Foreskin fibroblast (primary cell): ENCODE measurements at places on chromosomes 6 and 20.

DNA sequence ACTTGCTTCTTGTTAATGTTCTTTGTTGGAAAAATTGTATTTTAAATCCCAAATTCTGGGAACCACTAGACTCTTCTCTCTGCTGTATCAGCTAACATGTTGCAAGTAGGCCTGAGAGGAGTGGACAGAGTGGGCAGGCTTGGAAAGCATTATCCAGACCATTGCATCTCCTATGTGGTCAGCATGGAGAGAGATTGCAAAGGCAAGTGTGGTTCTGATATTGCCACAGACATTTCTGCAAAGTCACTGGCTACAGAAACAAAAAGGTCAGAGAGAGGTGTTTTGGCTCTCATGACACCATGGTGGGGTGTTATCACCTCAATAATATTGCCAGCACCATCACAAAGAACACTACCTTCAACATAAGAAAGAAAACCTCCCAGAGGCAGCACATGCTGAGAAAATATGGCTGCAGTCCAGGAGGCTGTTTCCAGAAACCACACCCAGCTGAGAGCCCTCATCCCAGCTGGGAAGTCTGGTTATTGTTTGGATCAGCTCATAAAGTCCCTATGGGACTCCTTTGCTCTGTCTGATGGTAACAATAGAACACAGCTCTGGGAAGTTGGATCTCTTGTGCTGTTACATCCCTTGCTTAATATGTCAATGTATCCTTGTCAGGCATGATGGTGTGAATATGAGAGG, 78.2 kb upstream of the TBX18 start:
- DNase-seq = peak; percentile 86

DNA sequence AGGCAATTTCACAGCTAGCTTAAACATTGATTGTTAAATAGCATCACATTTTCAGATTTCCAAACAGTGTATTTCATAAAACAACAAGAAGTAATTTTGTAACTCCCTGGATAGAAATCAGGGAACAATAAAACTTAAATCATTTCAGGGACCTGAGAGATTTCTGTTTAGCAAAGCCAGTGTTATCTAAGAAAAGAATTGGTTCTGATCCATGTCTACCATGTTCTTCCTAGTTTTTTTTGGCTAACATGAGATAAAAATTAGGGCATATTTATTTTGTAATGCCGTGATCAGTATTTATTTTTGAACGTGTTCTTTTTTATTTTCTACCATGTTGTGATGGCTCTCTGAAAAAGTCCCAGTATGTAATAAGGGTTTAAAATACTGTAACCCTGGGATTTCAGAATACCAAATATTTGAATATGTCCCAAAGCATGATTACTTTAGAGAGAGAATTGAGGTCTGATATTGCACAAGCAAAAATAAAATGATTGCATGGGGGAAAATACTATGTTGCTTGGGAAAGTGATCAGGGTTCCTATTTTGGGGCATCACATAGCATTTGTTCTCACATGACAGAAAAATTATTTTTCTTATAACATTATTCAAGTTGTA, 188.7 kb upstream of the CEP162 start:
- no peak for DNase-seq

GRCh38 chr6:28343898-28344677, 5.7 kb upstream of the ZKSCAN3 start:
- DNase-seq = no peak

GRCh38 chr6:84052204-84052882, 18.8 kb downstream of the MRAP2 start:
- DNase-seq = peak; percentile 61

DNA sequence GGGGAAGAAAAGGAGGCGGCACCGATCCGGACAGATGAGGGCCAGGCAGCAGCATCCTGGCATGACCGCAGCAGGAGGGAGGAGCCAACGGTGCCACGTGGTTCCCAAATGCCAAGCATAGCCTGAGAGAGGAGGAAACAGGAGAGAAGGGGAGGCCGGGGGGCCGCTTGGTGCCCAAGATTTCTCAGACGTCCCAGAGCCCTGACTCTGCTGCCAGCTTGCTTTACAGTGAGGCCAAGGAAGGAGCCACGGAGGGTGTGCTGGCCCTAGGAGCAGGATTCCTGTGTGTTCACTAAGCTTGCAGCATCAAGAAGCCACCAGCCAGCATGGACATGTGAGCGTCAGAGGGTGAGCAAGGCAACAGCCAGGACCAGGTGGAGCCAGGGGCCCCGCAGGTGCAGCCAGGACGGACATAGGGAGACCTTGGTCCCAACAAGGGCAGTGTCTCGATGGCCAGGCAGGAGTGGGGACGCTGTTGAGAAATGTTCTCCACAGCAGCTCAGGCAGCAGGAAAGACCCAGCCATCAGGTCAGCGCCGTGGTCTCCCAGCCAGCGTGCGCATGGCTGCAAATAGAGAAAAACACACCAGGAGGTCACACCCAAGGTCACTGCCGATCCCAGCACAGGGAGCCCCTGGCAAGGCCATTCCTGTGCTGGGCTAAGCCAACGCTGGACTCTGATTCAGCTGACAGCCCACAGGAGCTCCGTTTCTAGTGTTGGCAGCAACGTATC, 143.7 kb downstream of the DLL1 start:
- DNase-seq = no peak

- DNase-seq = peak; percentile 4
Observed at GRCh38 chr20:59835057-59835447, 98.4 kb downstream of the SYCP2 start.

- no peak for DNase-seq
Observed at GRCh38 chr20:64001607-64002011, 20.7 kb downstream of the PRPF6 start.

GRCh38 chr20:48897305-48898010, 24.1 kb upstream of the ARFGEF2 start:
- peak; percentile 80 for DNase-seq

GRCh38 chr20:462199-462991, at the start of gene TBC1D20:
Gene TBC1D20 (minus strand): TSS chr20:462533. CDS start chr20:462405, 128 bp downstream.
- DNase-seq = peak; percentile 95

- no peak for DNase-seq
Observed at GRCh38 chr6:134453792-134454510, 136.0 kb upstream of the SGK1 start.

- DNase-seq = no peak
Observed at GRCh38 chr20:61699495-61700374, 365.9 kb downstream of the TAF4 start.

DNA sequence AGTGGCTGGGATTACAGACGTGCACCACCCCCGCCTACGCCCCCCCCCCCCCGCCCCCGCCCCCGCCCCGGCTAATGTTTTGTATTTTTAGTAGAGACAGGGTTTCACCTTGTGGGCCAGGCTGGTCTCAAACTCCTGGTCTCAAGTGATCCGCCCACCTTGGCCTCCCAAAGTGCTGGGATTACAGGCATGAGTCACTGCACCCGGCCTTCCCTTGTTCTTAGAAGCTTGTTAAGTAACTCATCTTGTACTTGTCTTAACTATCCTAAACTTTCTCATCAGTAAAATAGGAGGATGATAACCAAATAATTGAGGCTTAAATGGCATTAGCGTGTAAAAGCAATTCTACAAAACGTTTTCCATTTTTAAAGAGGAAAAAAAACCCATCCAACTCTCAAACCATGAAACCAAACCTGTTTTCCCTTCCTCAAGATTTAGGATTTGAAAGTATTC, 4.2 kb downstream of the CDYL start:
- DNase-seq = peak; percentile 55

DNA sequence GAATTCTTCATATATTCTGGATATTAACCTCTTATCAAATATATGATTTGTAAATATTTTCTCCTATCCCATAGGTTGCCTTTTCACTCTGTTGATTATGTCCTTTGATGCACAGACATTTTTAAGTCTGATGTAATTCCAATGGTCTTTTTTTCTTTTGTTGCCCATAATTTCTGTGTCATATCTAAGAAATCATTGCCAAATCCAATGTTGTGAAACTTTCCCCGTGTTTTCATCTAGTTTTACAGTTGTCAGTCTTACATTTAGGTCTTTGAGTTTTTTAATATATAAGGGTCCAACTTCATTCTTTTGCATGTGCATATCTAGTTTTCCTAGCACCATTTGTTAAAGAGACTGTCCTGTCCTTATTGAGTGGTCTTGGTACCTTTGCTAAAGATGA, 111.5 kb downstream of the SESN1 start:
- no peak for DNase-seq

DNA sequence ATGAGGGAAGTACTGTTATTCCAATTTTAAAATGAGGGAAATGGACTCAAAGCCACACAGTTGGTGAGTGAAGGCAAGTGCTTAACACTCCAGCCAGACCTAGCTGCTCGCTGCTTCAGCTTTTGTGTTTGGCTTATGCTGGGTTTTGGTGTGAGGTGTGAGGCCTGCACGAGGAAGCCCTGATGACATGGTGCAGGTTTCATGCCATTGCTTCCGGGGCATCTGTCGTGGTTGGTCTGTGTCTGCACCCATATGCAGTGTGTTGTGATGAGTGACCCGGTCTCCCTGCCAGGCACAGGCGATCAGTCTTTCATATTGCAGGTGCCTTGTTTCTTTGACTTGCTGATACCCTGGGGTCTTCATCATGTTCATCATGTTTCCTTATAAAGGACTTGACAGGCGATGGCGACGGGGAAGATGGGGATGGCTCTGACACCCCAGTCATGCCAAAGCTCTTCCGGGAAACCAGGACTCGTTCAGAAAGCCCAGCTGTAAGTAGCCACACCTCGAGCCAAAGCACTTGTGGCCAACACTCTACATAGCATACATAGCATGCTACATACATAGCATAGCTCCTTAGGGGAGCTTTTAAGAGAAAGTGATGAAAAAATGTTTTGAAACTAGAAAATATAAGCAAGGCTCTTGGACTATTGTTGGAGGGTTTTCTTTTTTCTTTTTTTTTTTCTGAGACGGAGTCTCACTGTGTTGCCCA, 22.3 kb downstream of the DNMT3B start:
- DNase-seq = no peak

DNA sequence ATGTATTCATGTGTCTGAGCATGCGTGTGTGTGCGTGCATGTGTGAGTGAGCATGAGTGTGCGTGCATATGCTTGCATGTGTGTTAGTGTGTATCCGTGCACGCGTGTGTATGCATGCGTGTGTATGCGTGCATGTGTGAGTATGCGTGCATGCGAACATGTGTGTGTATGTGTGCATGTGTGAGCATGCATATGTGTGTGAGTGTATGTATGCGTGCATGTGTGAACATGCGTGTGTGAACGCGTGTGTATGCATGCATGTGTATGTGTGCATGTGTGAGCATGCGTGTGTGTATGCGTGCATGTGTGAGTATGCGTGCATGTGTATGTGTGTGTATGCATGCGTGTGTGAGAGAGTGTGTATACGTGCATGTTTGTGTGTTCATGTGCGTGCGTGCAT, 77.9 kb downstream of the SMOC2 start:
- no peak for DNase-seq

GRCh38 chr20:1327241-1327653, 1.7 kb downstream of the SDCBP2 start:
- DNase-seq = peak; percentile 85

DNA sequence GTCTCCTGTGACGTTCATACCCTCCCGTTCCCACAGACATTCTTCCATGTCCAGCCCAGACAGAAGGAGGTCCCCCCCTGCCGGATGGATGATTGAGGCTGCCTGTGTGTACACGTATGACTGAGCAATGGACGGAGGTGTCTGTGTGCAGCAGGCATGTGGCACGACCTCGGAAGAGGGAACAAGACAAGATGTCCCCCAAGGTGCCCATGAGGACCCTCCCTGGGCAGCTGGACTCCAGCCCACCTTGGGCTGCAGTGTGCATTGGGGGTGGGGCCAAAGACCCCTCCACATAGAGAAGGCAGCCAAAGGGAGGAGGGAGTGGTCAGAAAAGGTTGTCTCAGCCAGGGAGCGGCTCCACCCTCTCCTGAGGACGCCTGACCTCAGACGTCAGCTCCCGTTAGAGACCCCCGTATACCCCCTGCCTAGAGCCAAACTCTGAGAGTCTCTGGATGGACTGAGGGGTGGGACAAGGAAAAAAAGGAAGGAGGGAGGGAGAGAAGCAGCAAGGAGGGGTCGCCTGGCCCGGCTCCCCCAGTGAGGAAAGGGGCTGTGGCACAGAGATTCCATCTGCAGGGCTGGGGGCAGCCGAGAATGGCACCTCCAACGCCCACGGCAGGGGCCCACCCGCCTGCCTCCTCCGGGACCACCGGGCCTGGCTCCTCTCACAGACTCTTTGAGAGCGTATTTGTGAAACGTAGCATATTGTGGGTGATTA, 92.9 kb upstream of the BHLHE23 start:
- DNase-seq = no peak

- no peak for DNase-seq
Observed at GRCh38 chr20:44618318-44618731, 33.2 kb downstream of the ADA start.

DNA sequence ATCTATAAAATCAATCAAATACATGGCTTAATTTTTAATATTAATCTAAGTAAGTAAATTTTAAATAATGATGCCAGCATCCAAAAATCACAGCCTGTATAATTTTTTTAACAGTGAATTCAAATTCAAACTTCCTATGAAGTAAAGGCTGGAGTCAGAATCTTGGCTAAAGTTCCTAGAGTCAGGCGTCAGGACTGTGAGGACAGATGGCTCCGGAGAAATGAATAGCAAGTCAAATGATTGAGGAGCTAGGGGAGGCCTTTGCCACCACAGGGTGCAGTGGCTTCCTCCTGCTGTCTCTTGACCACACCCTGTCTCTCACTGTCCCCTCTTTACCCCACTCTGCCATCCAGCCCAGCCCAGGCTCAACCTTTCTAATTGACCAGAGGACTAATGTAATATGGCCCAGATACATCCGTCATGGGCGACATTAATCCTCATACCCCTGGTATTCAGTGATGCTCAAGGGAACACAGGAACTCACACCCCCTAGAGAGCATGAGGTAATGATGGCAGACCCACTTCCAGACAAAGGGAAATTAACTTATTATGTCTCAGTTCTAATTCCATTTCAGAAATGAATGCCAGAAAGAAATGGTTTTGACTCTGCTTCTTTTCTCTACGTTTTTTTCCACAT, 53.4 kb downstream of the OPRM1 start:
- no peak for DNase-seq

- no peak for DNase-seq
Observed at GRCh38 chr6:166655251-166655650, 28.2 kb upstream of the RPS6KA2 start.

DNA sequence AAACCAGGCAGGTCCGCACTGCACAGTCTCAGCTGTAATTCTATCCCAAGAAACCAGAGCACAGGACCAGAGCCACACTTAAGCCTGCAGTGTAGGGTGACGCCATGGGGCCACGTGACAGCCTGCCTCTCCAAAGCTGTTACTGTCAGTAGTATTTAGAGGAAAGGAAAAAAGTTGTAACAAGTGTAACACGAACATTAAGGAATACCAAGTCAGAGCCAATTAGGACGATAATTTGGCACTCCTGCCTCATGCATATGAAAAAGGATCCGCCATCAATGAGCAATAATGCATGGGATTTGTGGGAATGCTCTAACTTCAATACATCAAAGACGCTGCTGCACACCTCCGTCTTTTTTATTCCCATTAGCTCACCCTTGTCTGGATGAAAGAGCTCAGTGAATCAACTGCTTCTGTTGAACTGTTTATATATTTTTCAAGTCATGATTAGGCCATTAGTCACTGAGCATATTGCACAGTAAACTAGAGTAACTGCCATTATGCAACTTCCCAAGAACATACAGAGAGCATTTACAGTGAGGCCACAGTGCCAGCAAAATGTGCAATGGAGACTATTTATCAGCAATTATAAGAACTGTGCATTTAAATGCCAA, 79.9 kb downstream of the ATXN1 start:
- peak; percentile 91 for DNase-seq
